ENCODE measurements at places on chromosomes 2 and 18. TPM values are rescaled to one million over a fixed set of nuclear protein-coding genes. Genes with fewer than 3 reads are reported as not detected.

Gene DCDC2C
- 0.54 TPM for total RNA-seq

Gene DARS1
- 55.8 TPM for total RNA-seq

Gene IL1RL1
- 1.1 TPM for total RNA-seq

Gene SERPINB13
- not detected for total RNA-seq

Gene VAMP8
- 15.8 TPM for total RNA-seq

All from A549 treated with RU486 at 1 μM for 4 hours (cell line).